ENCODE measurements at places on chromosomes 7 and 10. TPM values are rescaled to one million over a fixed set of nuclear protein-coding genes. Genes with fewer than 3 reads are reported as not detected.

The PMS2 gene
- 19.1 TPM for total RNA-seq

The TRPV5 gene
- total RNA-seq: not detected

The NKX1-2 gene
- total RNA-seq: under 0.01 TPM

The TRIM24 gene
- 6.8 TPM for total RNA-seq

The CCDC126 gene
- total RNA-seq: 8.4 TPM

The OR6V1 gene
- not detected for total RNA-seq

The LIPF gene
- total RNA-seq: 0.29 TPM

The ASB10 gene
- not detected for total RNA-seq

Measured in smooth muscle cell of trachea (primary cell).